H1 (cell line): ENCODE measurements at places on chromosomes 3 and 15. TPM values are rescaled to one million over a fixed set of nuclear protein-coding genes. Genes with fewer than 3 reads are reported as not detected.
A peak's percentile ranks its signal among the peaks of the same experiment; 100 is the strongest.

GCNT3 gene
- total RNA-seq: not detected in 2 replicates

LYZL4 gene
- not detected in 2 replicates for total RNA-seq

TMEM108 gene
- total RNA-seq: 12.9 and 14.3 TPM in 2 replicates

PTPN23 gene
- total RNA-seq: 44.1 and 46.7 TPM in 2 replicates

MCF2L2 gene
- 12.2 and 13.7 TPM in 2 replicates for total RNA-seq

TRIM42 gene
- not detected in 2 replicates for total RNA-seq

SLC28A2 gene
- not detected in 2 replicates for total RNA-seq

GOLGA8Q gene
- total RNA-seq: not detected in 2 replicates

GOLGA8G gene
- total RNA-seq: not detected in 2 replicates

CFAP161 gene
- not detected in 2 replicates for total RNA-seq

ISLR gene
- total RNA-seq: 0.35 TPM in 1 of 2 replicates, not detected in the other

WDR93 gene
- not detected in 2 replicates for total RNA-seq

KLHL6 gene
- not detected in 2 replicates for total RNA-seq

DNA sequence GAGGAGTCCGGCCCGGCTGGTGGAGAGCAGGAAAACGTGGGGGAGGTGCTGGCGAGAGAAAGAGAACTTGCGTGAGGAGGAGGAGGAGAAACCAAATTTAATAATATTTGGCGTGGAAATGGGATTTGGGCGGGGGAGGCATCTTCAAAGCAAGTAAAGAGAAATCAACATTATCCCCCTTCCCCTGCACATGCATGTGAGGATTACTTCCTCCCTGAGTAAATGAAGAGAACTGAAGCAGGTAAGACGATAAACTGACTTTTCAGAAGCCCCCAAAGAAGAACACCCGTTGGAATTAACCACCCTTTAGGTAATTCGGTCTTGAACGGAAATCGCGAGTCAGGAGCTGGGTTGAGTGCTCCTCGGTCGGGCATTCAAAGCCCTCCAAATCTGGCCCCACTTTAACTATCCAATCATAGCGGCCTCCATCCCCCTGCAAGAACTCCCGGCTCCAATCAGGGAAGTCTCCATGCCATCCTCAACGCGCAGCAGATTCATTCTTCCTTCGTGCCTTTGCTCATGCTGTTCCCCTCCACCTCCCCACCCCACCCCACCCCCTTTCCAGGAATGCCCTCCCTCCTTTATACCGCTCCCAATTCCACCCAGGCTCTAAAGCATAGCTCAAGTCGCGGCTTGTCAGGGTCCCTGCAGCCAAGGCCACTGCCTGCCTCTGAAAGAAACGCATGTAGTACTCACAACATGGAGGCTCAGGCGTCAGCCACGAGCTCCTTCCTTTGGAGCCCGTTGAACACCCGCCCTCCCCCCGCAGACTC, 545 bp upstream of the RFX7 start:
- DNase-seq: peak; percentile 72

DNA sequence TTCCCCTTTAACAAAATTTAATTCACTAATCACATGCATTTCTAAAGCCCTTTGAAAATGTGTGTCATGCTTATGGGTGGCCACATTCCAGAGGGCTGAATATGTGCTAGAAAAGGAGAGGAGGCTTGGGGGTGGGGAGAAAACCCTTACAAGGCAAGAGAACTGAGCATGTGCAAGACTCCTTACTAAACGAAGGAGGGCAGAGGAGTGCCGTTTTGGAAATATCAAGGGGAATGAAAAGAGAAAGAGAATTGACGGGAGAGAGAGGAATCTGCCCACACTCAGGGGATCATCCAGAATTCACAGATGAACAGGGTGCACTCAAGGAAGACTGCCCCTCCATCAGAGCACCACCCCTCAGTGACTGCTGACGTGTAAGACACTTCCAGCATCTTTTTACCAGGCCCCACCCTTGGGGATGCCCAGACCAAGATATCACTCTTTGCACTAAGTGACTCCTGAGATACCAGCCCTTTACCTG, 37.9 kb upstream of the TSC22D2 start:
- peak; percentile 66 for DNase-seq

DNA sequence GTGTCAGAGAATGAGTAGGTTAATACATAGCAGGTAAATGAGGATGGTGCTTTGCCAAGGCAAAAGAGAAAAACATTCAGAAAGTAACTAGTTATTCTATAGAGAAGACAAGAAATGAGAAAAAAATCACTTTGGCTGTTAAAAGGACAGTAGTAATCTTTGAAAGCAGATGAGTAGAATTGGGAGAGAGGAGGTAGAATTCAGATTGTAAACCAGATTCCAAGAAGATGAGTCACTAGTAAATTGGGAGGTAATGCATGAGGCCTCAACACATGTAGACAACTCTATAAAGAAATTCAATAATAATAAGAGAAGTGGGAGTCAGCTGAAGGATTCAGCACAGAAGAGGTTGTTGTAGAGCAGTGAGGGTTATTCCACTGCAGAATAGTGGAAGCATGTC, 81.4 kb downstream of the MBNL1 start:
- DNase-seq: no peak

GRCh38 chr3:137304313-137305056, 346.7 kb downstream of the IL20RB start:
- DNase-seq: peak; percentile 59

- DNase-seq: no peak
These were observed 10.2 kb upstream of the TRIM69 start for GRCh38 chr15:44726136-44726535.

DNA sequence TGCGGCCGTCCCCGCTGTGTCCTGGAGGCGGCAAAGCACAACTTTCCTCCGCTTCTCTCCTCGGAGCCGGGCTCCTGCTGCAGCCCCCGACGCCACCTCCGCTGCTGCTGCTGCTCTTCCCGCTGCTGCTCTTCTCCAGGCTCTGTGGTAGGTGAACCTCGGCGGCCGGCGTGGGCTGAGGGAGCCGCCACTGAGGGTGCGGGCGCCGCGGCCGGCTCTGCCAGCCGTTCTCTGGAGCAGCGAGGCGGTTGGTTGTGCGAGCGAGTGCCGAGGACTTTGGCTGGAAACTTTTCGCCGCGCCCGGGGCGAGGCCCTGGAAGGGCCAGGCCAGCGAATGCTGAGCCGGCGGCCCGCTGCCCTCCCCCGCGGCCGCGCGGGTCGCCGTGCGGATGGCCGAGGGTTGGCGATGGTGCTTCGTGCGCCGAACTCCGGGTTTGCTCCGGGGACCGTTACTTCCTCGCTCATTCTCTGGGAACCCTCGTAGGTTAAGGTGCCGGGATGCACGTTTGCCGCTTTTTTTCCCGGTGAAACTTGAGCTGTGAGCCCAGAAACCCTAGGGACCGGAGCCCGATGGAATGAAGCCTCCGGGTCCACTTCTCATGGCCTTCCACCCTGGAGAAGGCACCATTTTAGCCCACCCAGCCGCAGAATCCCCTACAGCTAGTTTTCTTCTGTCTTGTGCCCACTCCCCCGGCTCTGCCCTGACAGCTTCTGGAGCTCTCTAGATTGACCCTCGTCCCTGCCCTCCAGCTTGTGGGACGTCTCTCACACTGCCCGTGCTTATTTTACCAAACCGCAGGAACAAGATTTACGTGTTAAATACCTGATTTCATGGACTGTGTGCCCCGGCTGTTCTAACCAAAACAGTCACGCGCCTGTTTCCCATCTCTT, 660 bp downstream of the NECTIN3 start:
- peak; percentile 64 for DNase-seq

- no peak for DNase-seq
These were observed 404.7 kb upstream of the UBE2E2 start for GRCh38 chr3:22798461-22798860.

DNA sequence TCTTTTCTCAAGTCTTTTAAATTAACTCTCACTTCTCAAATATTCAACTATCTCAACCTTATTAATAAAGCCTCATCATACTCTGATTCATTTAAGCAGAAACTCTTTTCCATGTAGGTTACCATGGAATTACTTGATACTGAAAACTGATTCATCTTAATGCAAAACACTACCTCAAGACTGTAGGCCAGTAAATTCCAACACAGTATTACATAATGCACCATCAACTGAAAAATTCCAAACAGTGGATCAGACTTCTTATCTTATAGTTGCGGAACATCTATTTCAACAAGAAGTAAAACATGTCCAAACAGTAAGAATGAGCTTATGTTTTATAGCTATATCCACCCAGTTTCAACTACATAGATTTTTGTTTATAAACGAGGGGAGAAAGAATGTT, 124.5 kb downstream of the PEAK1 start:
- no peak for DNase-seq

DNA sequence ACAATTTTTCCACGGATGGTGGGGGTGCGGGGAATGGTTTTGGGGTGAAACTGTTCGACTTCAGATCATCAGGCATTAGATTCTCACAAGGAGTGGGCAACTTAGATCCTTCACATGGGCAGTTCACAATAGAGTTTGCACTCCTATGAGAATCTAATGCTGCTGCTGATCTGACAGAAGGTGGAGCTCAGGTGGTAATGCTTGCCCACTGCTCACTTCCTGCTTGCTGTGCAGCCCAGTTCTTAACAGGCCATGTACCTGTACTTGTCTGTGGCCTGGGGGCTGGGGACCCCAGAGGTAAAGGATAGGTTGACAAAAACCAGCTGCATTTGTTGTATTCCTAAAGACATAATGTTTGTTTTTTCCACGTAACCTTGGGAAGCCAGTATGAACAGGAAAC, 16.0 kb downstream of the DZIP3 start:
- no peak for DNase-seq

DNA sequence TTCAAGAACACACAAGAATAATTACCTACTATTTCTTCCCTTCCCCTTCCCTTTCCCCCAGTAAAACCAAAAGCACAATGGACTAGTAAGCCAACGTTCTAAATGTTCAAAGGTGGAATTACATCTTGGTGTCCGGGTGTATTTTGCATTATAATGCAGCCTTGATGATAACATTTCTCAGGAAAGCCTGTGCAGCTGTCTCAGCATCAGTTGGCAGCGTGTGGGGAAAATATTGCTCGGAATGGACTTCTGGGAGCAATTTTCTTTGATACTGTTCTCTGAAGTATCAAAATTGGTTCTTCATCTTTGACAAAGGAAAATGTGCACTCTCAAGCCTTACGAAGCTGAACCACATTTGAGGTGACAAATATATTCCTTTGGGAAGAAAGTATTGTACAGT, 198.9 kb downstream of the AGBL1 start:
- no peak for DNase-seq
